Left lobe of liver (tissue), 2 donors: ENCODE measurements at places on chromosomes 4 and X. TPM values are rescaled to one million over a fixed set of nuclear protein-coding genes. Genes with fewer than 3 reads are reported as not detected.
A peak's percentile ranks its signal among the peaks of the same experiment; 100 is the strongest.

DNA sequence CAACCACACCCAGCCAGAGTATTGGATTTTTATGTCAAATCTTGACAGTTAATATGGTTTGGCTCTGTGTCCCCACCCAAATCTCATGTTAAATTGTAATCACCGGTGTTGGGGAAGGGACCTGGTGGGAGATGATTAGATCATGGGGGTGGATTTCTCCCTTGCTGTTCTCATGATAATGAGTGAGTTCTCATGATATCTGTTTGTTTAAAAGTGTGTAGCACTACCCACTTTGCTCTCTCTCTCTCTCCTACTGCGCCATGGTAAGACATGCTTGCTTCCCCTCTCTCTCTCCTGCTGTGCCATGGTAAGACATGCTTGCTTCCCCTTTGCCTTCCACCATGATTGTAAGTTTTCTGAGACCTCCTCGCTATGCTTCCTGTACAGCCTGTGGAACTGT is 86.9 kb upstream of the COX18 start:
- no peak for DNase-seq

DNA sequence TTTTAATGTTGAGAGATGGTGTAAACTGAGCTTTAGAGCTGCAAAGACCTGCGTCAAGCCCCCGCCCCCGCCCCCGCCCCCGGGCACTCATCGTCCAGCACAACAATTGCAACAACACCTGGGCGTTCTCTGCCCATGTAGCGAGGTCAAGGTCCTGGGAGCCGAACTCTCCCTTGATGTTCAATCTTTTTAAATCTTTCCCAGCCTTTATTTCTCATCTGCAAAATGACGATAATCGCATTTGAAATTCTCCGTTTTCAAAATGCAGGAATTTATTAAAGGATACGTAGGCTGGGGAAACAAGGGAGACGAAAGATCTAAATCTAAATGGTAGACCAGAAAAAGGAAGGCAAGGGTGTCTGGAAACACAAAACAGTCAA is 648 bp upstream of the MSMO1 start:
- peak; percentile 78 for DNase-seq

- DNase-seq, result peak; percentile 97
Observed at GRCh38 chr4:2363056-2363721, 55.3 kb downstream of the ZFYVE28 start.

DNA sequence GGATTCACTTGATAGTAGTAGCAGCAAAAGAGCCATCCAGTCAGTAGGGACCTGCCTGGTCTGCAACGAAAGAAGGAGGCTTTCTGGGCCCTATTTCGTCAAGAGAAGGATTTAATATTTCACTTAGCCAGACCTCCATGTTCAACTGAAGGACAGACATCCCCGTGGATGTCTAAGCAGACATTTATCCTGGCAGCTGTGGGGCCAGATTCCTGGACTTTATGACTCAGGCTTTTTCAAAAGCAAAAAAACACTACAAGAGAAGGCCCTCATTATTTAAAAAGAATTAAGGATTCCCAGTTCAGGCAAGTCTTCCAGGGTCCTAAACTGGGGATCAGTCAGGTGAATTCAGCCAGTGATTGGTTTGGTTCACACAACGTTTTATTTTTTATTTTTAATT is 88.5 kb upstream of the TSPAN5 start:
- DNase-seq, result no peak

- DNase-seq, result no peak
Observed at GRCh38 chr4:110949542-110949941, 326.7 kb upstream of the PITX2 start.

DNA sequence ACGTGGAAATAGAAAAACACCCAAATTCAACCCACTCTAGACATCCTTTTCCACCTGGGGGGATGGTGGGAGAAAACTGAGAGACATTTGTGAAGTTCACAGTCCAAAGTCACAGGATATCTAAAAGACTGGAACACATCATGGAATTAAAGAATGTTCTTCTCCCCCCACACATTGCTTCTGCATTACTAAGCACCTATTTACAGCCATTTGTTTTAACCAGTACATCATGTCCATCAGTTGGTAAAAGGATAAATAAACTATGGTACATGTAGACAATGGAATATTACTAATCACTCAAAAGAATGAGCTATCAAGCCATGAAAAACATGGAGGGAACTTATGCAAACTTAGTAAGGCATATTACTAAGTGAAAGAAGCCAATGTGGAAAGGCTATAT is 185.5 kb upstream of the ANXA10 start:
- no peak for DNase-seq

The TCEAL5 gene
- not detected for total RNA-seq

The GC gene
- 3,366 TPM for total RNA-seq

The HDX gene
- total RNA-seq, result 0.73 TPM
